Bronchial epithelial cell (primary cell): ENCODE measurements at places on chromosomes 4 and X. TPM values are rescaled to one million over a fixed set of nuclear protein-coding genes. Genes with fewer than 3 reads are reported as not detected.

DNA sequence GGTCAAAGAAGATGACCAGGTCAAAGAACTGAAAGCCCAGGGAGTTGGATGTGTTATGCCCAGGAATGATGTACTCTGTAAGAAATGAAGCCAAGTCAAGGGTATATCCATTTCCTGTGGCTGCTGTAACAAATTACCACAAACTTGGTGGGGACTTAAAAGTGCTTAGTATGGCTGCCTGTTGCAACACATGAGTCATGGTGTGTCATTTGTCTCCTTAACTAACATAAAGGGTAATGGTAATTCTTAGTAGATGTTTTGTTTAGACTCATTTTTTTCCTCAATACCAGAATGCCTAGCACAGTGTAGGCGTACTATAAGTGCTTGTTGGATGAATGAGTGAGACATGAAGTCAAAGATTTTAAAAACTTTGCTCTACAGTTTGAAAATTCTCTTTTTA, 45.7 kb downstream of the SYTL5 start:
- DNase-seq: peak; percentile 94

- DNase-seq: no peak
Observed at GRCh38 chr4:147480891-147481576, at the start of gene EDNRA. Gene EDNRA, plus strand, starts transcription at chr4:147481097. Its CDS starts 4,585 bp downstream, at chr4:147485682.

DNA sequence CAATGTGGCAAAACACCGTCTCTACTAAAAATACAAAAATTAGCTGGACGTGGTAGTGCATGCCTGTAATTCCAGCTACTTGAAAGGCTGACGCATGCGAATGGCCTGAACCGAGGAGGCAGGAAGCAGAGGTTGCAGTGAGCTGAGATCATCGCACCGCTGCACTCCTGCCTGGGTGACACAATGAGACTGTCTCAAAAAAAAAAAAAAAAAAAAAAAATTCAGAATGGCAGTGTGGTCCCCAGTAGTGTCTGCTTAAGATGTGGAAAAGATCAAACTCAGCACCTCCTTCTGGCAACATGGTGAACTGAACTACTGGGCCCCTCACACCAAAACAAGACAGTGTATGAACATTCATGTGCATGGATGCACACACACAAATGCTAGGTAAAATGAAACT, 32.2 kb downstream of the SMS start:
- peak; percentile 57 for DNase-seq

DNA sequence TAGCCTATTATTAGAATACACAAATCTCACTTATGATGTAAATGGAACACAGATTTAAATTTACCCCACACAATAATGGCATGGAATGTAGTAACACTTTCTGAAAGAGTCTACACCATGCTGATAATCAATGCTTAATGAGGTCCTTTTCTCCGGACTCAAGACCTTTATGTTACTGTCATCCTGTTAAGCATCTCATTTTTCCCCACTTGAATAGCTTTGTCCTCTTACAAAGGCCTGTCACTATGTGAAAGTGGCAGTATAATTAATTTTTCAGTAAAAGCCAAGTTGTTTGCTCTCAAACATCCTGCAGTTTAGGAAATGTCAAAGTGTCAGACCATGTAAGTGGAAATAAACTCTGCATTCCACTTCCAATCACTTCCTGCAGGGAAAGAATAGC, 96.4 kb downstream of the GPC3 start:
- no peak for DNase-seq

- DNase-seq: peak; percentile 39
Observed at GRCh38 chrX:80747832-80748231, 61.8 kb downstream of the BRWD3 start.

- peak; percentile 63 for DNase-seq
Observed at GRCh38 chr4:17817027-17817426, 6.2 kb downstream of the NCAPG start.

Gene LDB2
- not detected in 2 replicates for total RNA-seq

Gene ZCCHC18
- not detected in 2 replicates for total RNA-seq

Gene CCDC149
- 4.2 and 5.1 TPM in 2 replicates for total RNA-seq

Gene NLRP2B
- not detected in 2 replicates for total RNA-seq
